LoVo (cell line): ENCODE measurements at places on chromosomes 4 and X.

DNA sequence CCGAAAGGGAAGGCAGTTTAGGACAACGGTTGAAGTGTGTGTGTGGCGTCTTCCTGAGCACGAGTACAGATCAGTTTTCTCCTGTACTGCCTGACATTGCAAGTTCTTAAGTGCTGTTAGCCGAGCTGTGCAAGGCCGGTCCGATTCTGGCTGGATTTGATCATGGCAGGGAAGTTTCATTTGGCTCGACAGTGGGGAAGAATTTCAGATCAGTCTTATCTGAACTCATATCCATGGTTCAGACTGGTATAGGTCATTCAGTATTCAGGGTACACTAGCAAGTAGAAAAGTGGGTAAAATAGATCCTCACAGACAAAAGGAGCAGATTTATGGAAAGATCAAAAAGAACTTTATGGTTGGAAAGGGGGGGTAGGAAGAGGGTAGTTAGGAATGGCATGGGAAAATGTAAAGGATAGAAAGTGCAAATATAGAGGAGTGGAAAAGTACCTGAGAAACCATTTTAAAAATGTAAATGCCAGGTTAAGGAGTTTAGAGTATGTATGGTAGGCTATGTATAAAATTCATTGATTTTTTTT lies 716 bp downstream of the THAP9 start:
- DNase-seq, result no peak

DNA sequence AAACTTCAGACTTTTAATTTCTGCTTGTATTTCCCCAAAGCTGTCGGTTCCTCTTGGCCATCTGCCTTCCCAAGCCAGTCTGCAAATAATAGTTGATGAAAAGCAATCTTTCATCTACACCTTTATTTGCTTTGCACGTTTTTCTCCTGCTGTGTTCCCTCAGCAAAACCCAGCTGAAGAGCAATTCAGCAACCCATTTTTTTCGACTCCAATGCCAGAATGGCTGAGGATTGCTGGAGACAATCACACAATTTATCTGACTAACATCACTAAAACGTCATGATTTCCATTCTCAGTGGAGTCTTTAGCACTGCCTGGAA lies 94.3 kb downstream of the GPRIN3 start:
- DNase-seq, result no peak

DNA sequence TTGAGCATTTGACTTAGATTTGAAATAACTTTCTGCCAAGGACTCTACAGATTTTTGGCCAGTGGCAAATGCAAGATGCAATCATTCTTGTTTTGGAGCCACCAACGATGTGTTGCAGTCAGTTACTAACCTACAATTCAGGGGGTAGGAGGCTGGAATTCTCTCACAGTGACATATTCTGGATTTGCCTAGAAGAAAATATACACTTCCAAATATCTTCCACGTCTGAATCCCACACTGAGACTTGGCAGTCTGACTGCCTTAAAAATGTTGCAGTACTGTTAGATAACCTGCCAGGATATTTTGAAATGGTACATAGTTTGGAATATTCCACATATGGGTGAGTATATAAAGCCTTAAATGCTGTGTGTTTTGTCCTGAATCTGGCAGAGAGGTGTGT lies 27.6 kb upstream of the AGTR2 start:
- DNase-seq, result no peak

- DNase-seq, result no peak
Observed at GRCh38 chrX:12249997-12250396, 111.7 kb downstream of the FRMPD4 start.

DNA sequence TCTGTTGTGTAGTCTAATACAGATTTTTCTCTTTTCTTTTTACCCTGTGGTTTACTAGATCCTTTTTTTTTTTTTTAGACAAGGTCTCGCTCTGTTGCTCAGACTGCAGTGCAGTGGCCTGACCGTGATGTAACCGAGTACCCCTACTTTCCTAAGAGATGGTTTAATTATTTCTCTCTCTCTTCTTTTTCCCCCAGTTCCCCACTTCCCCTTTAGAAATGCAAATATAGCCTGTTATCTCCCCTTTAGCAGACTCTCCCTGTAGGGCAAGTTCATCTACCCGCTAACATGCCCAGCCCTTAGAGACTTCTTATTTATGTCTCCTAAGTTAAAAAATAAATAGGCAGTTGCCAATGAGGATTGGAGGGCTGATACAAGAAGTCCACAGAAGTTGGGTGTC lies 4.5 kb downstream of the SNX25 start:
- no peak for DNase-seq

DNA sequence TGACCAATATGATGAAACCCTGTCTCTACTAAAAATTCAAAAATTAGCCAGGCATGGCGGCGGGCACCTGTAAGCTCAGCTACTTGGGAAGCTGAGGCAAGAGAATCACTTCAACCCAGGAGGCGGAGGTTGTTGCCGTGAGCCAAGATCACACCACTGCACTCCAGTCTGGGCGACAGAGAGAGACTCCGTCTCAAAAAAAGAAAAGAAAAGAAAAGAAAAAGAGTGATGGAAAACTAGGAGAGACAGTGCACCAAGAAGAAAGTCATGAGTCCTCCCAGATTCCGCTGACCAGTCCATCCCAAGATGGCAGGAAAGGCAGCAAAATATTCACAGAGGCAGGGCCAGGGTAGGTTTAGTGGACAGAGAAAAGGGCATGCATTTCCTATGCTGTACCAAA lies 226.9 kb downstream of the ASMT start:
- no peak for DNase-seq

- no peak for DNase-seq
Observed at GRCh38 chr4:139833151-139833910, 167.7 kb downstream of the MGST2 start.

DNA sequence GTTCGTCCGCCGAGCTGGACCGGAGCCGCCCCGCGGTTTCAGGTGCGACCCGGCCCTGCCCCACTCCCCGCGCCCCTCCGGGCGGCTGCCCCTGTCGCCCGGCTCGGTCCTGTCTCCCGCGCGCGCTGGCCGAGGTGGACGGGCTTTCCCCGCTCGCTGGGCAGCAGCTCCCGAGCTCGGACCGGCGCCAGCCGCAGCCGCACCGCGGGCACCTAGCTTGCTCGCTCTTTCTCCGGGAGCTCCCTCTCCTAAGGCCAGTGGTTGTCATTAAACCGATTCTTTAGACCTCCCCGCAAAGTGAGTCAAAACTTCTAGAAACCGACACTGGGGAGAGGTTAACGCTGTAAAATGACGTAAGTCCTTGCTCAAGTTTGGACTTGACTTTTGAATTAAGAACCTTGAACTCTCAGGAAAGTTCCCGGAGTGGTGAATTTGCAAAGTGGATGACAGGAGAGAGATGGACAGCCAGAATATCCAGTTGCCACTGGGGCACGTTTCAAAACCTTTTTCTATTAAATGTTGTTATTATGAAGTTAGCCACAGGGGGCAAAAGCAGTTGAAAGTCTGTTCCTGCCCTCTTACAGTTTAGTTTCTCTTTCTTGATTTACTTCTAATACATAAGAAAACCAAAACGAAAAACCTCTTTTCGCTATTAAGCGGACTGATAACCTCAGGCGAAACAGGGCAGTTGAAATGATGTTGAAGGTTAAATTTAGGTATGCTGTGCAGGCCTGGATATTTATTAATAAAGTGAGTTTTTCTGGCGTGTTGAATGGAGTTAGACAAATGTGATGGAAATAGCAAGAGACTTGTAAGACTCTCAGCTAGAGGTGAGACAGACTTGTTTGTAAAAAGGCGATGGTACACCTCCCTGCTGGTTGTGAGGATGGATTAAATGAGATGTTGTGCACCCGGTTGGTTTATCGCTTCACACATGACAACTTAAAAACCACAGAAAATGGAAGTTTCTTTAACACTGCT lies 847 bp downstream of the PI4K2B start:
- DNase-seq, result peak; percentile 78

DNA sequence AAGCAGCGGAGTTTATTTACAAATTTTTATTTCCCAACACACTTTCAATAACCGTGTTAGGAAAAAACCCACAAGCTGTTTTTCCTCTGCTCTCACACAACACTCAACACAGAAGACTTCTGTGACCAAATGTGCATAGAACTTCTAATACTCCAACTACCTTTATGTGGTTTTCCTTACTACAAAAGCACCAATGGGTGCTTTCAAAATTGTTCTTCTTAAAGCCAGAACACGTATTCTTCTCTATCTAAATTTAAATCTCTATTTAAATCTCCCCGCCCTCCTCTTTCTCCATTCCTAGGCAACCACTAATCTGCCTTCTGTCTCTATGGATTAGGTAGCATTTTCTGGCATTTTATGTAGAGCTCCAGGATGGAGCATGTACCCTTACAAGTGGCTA lies 90.0 kb downstream of the SHROOM2 start:
- DNase-seq, result no peak

DNA sequence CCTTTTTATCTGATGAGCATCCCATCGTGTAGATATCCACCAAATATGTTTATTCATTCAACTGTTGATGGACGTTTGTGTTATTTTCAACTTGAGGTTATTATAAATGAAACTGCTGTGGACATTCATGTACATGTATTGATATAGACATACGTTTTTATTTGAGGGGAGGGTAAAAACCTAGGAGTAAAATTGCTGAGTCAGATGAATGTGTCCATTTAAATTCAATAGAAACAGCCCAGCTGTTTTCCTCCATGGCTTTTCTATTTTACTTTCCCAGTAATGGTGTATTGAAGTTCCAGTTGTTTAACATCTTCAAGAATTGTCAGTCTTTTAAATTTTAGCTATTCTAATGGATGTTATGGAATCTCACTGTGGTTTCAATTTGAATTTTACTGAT lies 348.7 kb upstream of the GALNTL6 start:
- no peak for DNase-seq
